ENCODE measurements at places on chromosomes 11 and 22.

DNA sequence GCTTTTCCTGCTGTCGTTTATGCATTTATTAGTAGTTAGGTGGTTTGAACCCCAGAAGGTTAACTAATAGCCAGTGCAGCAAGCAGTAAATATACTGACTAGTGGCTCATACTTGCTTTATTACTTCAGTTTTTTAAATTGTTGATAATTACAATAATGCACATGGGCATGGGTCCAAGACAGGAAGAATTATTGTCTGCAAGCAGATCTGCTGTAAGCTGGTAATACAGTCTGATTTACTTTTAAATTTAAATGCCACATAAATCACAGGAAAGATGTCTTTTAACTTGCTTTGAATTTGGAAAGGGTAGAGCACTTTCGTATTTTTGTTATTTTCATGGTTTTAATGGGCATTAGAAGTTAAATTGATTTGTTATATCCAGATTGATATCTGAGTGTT is 27.1 kb downstream of the APLP2 start:
- DNase-seq = no peak

DNA sequence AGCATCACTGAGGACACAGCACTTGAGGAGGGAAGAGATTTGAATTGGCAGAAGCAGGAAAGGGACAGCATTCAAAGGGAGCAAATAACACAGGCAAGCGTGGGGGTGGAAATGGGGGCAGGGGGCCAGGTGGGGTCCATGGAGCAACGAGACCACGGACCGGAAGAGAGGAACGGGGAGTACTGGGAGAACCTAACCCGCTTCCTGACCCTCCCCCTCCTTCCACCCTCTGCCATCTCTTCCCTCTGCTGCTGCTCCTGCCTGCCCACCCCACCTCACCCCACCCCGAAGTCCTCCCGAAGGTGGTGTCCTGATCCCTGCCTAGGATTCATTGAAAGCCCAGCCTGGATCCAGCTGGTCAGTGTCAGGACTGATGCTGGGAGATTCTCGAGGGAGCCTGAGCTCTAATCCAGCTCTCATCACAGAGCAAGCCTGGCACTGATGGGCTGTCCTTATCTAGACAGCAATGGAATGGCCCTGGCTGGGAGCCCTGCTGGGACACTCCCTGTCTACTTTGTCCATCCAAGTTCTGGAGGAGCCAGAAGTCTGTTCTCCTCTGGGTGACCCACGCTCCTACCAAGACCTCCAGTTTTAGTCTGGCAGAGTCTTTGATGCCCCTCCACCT is 105.0 kb downstream of the TRIM29 start:
- no peak for DNase-seq

- DNase-seq = no peak
These were observed 13.9 kb downstream of the RBM4B start for GRCh38 chr11:66663741-66664296.

DNA sequence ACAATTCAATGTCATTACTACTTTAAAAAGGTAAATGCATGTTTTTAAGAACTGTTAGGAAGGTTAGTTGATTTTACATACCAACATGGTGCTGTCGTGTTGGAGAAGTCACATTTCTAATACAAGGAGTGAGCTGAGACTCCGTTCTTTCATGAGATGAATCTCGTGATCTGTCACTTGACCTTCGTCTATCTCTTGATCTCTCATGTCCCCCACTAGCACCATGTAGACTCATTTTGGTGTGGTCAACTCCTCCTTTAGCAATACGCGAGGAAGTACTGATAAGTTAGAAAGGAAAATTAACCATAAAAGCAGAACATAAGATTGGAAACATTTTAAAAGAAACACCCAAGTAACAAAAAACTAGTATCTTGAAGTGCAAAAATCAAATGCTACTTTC is 41.5 kb downstream of the BTBD10 start:
- DNase-seq = no peak

DNA sequence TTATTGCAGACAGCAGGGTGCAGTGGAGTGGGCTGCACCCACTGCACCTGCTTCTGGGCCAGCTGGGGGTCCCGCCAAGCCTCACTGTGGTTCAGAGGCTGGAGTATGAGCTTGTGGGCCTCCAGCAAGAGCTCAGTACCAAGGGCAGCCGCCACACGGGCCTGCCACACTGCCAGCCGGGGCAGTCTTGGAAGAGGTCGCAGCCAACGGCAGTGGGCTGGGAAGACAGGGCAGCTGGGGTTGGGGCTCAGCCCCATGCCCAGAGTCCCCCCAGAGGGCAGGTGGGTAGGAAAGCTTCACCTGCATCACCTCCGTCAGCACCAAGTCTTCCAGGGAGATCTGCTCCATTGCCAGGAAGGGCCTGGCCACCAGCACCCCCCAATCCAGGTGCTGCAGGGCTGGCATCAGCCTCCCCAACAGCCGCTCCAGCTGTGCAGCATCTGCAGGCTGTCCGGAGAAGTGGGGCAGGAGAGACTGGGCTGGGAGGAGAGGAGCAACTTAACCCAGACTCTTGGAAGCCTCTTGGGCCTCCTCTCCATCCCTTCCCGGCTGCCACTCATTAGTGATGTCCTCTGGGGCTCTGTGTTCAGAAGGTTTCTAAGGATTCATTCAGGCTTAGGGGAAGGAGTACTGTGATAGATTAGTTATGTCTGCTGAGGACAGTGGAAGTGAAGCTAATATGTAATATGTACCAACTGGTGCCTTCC is 1.1 kb upstream of the GSTT4 start:
- no peak for DNase-seq
